Non-pigmented ciliary epithelial cell (primary cell): ENCODE measurements at places on chromosomes 13 and 19.

- DNase-seq: no peak
Observed at GRCh38 chr19:49589502-49589905, 1.5 kb upstream of the PRR12 start.

GRCh38 chr19:17977021-17977420, 10.1 kb downstream of the KCNN1 start:
- no peak for DNase-seq

GRCh38 chr13:79361299-79361698, 44.8 kb downstream of the RBM26 start:
- no peak for DNase-seq

GRCh38 chr19:43504426-43505185, at the start of gene PHLDB3:
Gene PHLDB3 (minus strand): TSS chr19:43504746. CDS start chr19:43504118, 628 bp downstream.
- DNase-seq: no peak

GRCh38 chr19:13906521-13906904, 512 bp downstream of the CC2D1A start:
- no peak for DNase-seq

DNA sequence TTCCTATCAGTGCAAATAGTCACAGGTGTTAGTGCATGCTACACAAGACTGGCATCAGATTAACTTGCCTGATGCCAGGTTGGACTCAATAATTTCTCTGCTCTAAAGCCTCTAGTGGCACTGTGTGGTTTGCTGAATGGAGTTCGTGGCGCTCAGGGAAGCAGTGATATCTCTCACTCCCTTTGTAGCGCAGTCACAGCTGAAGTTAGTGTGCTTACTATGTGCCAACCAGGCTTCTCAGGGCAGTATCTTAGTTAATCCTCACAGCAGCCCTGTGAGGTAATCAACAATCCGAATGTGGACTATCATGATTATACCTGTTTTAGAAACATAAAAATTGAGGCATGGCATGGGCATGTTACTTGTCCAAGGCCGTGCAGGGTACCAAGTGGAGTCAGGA, 190.3 kb downstream of the LMO7 start:
- no peak for DNase-seq

DNA sequence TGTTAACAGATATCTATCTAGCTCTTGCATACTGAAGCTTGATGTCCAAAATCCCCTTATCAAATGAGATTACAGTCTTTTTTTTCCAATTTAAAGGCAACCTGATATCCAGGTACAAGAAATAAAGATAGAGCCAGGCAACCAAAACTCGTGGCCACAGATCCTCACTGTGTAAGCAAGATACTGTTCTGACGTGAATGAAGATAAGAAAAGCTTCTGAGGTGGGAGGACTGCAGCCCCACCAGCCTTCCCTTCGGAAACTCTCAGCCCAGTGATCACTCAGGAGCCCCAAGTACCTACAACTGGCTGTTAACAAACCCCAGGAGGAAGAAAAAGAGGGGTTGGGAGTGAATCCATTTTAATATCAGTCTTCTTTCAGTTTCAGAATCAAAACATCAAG, 191.6 kb downstream of the EFNB2 start:
- no peak for DNase-seq

GRCh38 chr19:28393574-28394336, 819.2 kb downstream of the UQCRFS1 start:
- no peak for DNase-seq

DNA sequence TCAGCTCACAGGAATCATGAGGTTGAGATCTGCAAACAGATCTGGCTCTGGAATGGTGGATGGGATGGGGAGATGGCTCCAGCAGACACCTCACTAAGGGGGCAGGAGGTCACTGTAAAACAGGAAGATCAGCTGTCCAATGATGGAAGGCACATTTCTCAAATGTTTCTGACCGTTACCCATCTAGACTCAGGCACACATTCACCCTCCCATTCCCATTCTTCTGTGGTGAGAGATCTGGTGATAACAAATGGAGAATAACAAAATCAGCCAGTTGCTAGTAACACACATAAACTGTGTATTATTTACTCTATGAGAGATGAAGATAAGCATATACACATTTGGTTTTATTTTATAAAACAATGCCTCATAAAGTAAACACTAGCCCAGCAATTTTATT, 235.9 kb downstream of the TSHZ3 start:
- DNase-seq: no peak

DNA sequence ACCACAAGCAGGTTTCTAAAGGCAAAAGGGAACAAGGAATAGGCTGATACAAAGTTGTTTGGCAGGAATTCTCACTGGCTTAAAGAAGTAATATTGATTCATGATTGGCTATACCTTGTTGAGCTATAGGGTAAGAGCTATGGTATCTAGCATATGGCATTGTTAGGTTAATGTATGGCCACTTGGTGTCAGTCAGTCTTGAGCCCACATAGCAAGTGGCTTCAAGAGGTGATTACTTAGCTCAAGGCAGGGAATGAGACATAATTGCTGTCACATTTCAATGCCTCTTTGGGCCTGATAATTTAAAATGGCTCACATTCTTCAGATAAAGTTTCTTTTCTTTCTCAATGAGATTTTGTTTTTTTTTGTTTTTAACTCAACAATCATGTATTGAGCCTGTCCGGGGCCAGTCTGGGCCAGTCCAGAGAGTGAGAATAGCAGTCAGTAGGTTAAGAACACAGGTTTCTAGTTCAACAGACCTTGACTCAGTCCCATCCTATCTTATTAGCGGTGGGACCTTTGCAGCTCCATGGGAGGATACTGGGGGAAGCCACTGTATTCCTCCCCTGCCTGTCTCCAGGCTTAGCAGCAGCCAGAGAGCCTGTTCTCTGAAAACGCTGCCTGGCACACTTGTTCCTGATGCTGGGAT, 45.8 kb upstream of the RCBTB2 start:
- no peak for DNase-seq

DNA sequence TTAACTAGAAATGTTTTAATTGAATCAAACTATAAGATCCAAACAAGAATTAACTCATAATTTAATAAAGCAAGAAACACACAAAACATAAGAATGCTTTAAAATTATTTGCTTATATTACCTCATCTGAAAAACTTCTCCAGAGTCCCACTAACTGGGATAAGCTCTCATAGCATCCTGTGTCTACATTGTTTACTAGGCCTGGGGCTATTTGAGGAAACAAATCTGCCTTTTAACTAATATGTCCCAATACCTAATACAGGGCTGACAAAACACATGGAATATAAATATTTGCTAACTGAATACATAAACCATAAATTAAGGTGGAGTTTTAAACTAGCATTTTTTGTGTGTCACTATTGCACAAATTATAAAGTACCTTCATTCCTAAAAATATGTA, 1399.8 kb upstream of the SLC10A2 start:
- DNase-seq: no peak

GRCh38 chr13:36819739-36820090, 693 bp downstream of the RFXAP start:
- DNase-seq: no peak

DNA sequence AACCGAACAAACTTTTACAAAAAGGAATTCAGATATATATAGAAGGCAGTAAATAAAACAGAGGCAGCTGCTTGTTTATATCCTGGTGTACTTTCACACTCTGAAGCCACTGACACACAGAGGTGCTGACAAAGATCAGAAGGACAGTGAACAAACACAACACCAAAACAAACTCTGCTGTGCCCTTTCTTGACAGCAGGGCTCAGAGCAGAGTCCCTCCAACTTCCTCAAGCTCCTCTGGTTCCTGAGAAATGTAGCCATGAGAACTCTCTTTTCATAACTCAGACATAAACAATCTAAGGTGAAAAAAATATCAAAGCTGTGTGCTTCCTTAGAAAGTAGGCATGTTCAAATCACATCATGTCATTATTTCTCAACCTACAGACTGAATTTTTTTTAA, 1052.8 kb upstream of the SPRY2 start:
- no peak for DNase-seq
